Stimulated activated CD4-positive, alpha-beta T cell treated with anti-CD3 and anti-CD28 coated beads, Interleukin-12 subunit alpha, Interleukin-12 subunit beta, amount 100 ng/mL, for 24 hours (primary cell): ENCODE measurements at places on chromosomes 13 and 19.

DNA sequence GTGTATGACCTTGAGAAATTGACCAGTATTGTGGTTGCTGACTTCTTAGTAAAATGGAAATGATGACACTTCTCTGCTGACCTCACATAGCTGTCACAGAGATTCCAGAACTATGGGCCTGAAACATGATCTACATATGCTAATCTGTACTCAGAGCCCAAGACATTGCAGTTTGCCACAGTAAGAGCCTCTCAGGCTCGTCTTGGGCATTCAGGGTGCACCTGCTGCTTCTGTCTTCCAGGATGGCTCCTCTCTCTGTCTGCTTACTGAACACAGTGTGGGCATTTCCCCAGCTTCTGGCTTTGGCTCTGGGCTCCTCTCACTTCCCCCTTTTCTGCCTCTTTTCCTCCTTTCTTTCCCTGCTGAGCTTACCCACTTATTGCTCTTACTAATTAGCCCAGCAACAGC lies 22.3 kb upstream of the SLC46A3 start:
- DNase-seq = no peak

- no peak for DNase-seq
These were observed 12.9 kb downstream of the LMTK3 start for GRCh38 chr19:48498595-48499311.

- DNase-seq = no peak
These were observed 141.3 kb upstream of the HTR2A start for GRCh38 chr13:47038188-47038587.

- DNase-seq = no peak
These were observed 136.9 kb upstream of the SOX21 start for GRCh38 chr13:94849254-94849653.

DNA sequence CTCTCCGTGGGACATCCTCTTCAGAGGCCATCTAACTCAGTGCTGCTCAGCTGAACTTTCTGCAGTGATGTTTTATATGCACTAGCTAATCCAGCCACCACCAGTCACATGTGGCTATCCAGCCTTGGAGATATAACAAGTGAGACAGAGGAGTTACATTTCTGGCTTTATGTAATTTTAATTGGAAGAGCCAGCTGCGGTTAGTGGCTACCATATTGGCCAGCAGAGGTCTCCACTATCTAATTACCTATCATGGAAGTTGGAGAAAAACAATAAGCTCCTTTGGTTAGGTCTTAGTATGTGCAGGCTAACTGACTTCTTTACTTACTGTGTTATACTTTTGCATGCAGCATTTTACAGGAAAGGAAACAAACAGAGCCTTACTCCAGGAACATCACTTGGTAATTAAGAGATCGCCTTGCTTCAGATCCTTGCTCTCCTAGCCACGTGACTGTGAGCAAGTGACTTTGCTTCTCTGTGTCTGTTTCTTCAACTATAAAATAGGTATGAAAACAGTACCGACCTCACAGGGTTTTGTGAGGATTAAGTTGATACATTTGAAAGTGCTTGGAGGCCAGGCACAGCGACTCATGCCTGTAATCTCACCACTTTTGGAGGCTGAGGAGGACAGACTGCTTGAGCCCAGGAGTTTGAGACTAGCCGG lies 1.6 kb upstream of the KLK10 start:
- DNase-seq = no peak

DNA sequence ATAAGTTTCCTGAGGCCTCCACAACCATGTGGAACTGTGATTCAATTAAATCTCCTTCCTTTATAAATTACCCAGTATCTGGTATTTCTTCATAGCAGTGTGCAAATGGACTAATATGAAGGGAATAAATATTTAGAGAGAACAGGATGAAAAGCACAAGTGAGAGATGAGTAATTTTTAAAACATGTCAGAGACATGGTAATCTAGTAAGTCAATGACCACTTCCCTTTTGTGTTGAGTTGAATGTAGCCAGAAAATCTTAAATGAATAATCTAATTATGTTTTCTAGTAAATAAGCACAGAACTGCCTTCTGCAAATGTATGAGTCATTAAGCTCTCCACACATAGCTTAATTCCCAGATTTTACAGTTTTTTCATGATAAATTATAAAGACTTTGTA lies 524.1 kb upstream of the SLITRK5 start:
- no peak for DNase-seq

GRCh38 chr19:31783592-31783991 lies 434.4 kb upstream of the TSHZ3 start:
- no peak for DNase-seq

DNA sequence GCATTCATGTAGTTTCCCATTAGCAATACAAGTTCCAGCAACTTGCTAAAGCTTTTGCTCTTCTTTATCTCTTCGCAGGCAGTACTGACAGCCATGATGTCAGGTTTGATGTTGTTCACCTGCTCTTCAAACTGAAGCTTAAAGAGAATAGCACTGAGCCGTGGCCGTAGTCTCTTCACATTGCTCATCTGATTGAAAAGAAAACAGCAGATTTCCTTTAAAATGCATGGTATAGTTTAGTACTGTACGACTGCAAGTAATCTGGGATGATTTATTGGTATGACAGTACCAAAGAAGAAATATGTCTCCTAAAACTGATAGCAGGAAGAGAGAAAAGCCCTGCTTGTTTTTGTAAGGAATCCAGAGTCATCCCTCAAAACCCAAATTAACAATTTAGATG lies 284.4 kb downstream of the DIAPH3 start:
- no peak for DNase-seq

DNA sequence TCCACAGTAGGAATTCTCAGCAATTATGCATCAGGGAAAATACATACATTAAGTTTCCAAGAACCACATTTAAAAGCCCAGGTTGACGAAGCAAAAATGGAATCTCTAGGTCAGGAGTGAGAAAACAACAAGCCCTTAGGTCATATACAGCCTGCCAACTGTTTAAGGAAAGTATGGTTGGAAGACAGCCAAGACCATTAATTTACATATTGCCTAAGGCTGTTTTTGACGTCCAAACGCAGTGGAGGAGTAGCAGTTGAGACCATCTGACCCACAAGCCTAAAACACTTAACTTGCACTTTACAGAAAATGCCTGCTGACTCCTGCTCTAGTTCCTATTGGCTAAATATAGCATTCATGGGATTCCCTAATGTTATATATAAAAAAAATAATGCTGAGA lies 299.0 kb downstream of the ITGBL1 start:
- no peak for DNase-seq

- no peak for DNase-seq
These were observed 89.7 kb downstream of the ZAR1L start for GRCh38 chr13:32225481-32225931.

- DNase-seq = no peak
These were observed 3.6 kb downstream of the PSMC4 start for GRCh38 chr19:39974377-39975155.

DNA sequence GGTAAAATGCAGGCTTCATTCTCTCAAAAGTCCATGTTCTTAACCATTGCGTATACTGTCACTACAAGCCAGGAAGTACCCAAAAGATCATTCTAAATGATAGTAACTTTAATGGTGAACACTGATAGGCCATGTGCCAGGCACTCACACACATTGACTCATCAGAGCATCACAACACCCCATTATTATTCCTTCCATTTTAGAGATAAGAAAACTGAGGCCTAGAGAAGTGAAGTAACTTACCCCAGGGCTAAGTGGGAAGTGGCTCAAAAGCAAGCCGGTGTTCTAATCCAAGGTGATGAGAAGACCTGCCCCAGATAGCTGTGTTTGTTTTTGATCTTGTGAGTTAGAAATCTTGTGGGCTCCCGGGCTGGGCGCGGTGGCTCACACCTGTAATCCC lies 1.4 kb upstream of the PHLDB3 start:
- DNase-seq = no peak

DNA sequence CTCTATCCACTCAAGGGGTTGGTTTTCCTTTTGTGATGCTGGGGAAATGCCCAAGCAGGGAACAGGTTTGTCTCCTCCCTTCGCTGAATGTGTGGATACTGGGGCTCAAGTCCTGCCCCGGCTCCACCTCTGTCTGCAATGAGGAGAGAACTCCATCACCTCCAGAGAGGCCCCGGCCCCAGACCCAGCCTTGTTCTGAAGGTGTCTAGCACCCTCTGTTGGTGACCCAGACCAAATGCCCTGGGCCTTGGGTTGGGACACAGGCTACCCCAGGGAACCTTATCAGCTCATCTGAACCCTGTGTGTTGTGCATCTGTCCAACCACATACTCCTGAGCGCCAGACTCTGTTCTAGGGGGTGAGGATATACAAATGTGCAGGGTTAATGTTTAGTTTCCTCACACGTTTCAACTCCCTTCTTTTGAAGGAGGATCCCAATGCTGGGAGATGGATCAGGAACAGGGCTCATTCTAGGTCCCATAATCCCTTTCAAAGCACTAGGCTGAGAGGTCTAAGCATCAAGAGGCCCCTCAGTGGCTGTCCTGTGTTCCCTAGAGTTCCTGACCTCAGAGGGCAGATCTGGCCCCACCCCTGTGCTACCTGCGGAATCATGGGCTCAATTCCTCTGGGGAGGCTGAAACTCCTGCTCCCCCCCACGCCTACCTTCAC lies 112.5 kb upstream of the SLC7A1 start:
- DNase-seq = peak; percentile 17

- DNase-seq = peak; percentile 37
These were observed 28.9 kb downstream of the AP2S1 start for GRCh38 chr19:46821512-46822409.

DNA sequence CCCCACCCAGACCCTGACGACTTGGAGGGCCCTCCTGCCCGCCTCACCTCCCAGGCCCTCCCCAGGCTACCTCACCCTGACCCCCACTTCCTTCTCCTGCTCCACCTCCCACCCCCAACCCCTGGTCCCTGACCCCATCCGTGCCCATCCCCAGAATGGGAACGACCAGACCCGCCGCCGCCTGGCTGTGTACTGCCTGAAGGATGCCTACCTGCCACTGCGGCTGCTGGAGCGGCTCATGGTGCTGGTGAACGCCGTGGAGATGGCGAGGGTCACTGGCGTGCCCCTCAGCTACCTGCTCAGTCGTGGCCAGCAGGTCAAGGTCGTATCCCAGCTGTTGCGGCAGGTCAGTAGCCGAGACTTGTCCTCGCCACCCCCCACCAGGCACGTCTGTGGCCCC lies 11.9 kb upstream of the SPIB start:
- DNase-seq = no peak

DNA sequence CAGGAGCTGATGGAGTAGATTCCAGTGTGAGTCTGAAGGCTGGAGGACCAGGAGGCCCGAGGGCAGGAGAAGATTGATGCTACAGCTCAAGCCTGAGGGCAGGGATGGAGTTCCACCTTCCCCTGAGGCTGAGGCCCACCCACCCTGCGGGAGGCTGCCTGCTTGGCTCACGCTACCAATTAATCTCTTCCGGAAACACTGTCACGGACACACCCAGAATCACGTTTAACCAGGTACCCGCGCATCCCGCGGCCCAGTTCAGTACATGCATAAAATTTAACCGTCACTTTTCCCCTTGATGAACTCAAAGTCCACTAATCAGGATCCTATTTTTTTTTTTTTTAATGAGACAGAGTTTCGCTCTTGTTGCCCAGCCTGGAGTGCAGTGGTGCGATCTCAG lies 5.2 kb upstream of the ZNF628 start:
- DNase-seq = no peak

- peak; percentile 67 for DNase-seq
These were observed 10.5 kb upstream of the SMG9 start for GRCh38 chr19:43765109-43765876.

- no peak for DNase-seq
These were observed 304.1 kb downstream of the FGF14 start for GRCh38 chr13:102097708-102098107.

GRCh38 chr13:52903320-52903719 lies 54.9 kb upstream of the PCDH8 start:
- DNase-seq = no peak

DNA sequence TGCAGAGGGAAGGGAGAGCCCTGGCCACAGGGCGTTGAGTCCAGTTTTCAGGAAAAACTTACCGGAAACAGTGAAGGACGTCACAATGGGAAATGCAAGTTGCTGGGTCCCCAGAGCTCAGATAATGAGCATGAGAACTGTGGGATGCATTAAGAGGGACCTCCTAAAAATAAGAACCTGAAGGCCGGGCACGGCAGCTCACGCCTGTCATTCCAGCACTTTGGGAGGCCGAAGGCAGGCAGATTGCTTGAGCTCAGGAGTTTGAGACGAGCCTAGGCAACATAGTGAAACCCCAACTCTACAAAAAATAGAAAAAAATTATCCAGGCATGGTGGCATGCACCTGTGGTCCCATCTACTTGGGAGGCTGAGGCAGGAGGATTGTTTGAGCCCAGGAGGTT lies 170.6 kb downstream of the URI1 start:
- DNase-seq = no peak

- no peak for DNase-seq
These were observed 712.0 kb upstream of the GPC6 start for GRCh38 chr13:92514420-92515125.

DNA sequence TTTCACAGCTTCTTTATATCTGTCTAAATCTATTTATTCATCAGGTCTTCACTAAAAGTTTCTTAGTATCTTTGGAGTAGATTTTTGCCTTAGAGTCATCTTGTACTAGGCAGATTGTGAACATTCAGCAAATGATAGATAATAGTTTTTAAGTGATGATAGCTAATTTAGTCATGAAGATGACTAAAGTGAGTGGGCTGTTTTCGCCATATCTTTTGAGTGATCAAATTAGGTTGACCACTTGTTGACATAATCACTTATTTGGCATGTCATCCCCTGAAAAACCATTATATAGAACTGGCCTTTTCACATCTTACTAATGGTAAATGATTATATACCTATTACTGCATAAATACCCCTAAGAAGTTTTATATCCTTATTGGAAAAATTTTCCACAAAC lies 999.2 kb downstream of the PCDH17 start:
- no peak for DNase-seq

GRCh38 chr13:99261059-99261458 lies 2.9 kb upstream of the GPR18 start:
- no peak for DNase-seq

GRCh38 chr13:38647312-38647711 lies 39.6 kb upstream of the FREM2 start:
- no peak for DNase-seq

GRCh38 chr19:4052114-4052992 lies 14.3 kb downstream of the ZBTB7A start:
- DNase-seq = no peak

DNA sequence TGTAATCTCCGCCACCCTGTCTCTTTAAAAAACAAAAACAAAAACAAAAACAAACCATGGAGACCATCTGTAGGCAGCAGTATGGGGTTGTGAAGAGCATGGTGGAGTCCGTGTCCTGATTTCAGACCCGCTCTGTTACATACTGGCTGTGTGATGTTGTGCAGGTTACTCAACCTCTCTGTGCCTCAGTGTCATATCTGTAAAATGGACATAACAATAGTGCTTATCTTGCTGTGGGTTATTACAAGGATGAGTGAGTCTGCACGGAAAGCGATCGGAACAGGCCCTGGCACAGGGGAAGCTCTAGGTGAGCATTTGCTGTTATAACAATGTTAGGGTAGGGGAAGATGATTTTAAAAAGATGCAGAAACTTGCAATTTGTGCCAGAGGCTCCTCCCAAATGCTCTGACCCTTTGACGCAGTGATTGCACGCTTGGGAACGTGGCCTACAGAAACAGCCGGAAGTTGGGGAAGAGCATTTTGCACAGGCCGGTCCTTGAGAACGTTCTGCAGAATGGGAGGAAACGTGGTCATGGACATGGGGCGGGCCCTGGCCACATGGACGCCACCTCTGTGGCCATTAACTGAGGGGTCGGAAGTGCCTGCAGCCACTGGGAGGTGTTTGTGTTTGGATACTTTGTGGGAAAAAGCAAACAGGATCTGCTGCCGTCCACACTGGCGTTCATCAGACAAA lies 15.7 kb upstream of the SELENOW start:
- DNase-seq = no peak
